Activated T-helper 2 cell treated with anti-CD3 and anti-CD28 coated beads, Interferon-gamma antibody, Interleukin-2, Interleukin-4, amounts not matched to agents 10 μg/mL and 5 μg/mL and 100 μg/mL, durations not matched to agents 14 hours and 24 hours and 36 hours (primary cell): ENCODE measurements at places on chromosomes 16 and 17. TPM values are rescaled to one million over a fixed set of nuclear protein-coding genes. Genes with fewer than 3 reads are reported as not detected.

DNA sequence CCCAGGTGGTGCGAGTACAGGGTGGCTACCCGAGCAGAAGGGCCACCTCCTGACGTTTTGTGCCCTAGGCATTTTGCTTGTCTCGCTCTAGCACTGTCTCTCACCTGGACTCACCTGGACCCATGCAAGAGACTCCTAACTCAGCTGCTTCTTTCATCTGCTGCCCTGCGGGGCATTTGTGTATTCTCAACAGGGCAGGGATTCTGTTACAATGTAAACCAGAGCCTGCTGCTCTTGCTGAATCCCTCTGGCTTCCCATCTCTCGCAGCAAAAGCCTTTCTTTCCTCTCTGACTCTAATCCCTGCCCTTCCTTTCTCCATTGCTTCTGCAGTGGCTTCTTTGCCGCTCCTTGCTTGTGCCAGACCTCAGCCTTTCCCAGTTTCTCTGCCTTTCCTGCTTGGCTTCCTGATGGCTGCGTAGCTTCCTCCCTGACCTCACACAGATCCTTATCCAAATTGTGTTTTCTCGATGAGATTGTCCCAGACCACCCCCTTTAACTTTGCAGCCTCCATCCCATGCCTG is 10.2 kb downstream of the ARSG start:
- no peak for DNase-seq

- DNase-seq, result no peak
Measured at GRCh38 chr17:42514279-42514678, 21.8 kb upstream of the NAGLU start.

GRCh38 chr16:9429646-9430330 is 338.3 kb downstream of the HAPSTR1 start:
- DNase-seq, result no peak

- DNase-seq, result peak; percentile 55
Measured at GRCh38 chr16:30567991-30568638, 3.4 kb downstream of the ZNF688 start.

DNA sequence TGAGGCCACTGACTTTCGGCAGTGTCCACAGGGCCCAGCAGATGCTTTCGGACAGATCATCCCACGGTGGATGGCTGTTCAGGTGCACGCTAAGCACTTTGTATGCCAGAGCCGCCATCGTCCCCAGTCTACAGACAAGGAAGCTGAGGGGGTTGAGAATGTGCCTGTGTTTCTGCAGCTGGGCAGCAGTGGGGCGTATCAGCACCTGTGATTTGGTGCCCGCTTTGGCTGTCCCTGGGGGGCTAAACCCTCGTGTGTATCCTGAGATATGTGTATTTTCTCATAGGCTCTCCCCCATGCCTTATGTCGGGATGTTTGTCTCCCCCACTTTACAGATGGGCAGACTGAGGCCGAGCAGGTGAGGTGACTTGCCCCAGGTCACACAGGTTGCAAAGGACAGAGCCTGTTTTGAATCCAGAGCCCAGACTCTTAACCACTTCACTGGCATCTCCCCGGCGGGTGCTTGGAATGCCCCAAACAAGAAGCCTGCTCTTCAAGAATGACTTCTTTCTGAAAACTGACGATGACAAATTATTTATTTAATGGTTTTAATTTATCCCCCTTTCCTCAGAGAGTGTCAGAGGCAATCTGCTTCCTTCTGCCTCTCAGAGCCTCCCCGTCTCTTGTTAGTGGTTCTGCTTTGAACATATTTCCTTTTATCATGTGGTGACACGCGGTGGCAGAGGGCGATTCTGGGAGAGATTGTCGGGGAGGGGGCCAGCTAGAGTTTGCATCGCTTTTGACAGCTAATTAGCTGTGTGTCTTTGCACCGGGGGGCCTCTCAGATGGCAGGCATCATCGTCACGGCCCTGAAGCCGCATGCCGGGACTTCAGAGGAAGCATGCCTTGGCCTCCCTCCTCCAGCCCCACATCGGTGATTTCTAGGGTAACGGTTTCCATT is 149.6 kb upstream of the CIBAR2 start:
- no peak for DNase-seq

DNA sequence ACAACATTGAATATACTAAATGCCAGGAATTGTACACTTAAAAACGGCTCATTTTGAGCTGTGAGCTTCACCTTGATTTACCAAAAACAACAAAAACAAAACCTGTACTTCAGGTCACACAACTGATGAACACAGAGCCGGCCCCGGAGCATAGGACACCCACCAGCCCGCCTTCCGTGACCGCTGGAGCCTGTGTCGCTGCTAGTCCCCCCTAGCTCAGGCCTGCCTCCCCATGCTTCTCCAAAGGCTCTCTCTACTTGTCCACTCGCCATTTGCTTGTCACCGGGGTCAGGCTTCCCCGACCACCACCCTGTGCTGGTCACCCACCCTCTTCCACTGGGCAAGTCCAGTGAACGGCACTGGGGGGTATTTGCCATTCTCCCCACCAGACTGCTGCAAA is 113.8 kb upstream of the TNRC6C start:
- no peak for DNase-seq

DNA sequence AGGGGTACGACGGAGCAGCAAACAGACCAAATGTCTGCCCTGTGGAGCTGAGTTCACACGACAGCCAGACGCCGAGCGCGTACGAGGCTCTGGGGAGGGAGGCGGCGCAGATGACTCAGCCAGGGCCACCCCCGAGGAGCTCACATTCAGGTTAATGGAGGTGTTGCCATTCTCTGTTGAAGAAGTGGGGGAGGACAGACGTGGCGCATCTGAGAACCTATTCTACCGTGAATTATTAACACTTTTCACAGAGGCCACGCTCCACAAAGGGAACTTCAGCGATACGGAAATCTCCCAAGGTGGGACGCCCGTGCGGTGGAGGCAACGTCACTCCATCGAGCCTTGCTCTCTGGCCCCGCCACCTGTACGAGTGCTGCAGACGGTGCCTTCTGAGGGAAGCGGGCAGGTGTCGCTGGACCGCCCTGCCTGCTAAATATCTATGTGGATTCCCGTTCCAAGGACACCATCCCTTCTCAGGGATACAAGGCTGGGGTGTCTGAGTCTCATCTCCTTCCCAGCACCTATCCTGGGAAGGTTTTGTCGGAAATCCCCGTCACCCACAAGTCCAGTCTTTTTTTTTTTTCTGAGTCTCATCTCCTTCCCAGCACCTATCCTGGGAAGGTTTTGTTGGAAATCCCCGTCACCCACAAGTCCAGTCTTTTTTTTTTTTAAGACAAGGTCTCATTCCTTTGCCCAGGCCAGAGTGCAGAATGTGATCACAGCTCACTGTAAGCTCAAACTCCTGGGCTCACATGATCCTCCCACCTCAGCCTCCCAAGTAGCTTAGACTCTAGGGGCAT is 19.0 kb downstream of the ABR start:
- no peak for DNase-seq

GRCh38 chr16:28572696-28573510 is 19.2 kb downstream of the SGF29 start:
- no peak for DNase-seq

- no peak for DNase-seq
Measured at GRCh38 chr17:49985310-49985990, 9.6 kb downstream of the DLX3 start.

DNA sequence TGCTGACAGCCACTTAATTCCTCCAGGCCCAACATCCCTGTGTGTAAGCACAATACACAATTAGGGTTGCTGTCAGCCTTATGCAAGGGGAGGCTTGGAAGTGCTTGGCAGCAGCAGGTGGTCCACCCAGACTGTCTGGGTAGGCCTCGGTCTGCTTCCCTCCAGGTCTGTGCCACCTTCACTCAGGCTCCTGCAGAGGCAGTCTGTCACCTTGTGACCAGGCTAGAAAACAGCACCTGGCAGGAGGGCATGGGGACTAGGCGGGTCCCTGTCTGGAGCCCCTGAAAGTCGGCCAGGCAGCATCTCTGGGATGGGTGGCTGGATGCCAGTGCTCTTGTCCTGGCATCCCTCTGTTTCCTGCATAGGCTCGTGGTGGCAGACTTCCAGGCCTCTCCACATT is 578.1 kb downstream of the KCNJ18 start:
- no peak for DNase-seq

- no peak for DNase-seq
Measured at GRCh38 chr16:24132797-24133155, 123.4 kb upstream of the CACNG3 start.

DNA sequence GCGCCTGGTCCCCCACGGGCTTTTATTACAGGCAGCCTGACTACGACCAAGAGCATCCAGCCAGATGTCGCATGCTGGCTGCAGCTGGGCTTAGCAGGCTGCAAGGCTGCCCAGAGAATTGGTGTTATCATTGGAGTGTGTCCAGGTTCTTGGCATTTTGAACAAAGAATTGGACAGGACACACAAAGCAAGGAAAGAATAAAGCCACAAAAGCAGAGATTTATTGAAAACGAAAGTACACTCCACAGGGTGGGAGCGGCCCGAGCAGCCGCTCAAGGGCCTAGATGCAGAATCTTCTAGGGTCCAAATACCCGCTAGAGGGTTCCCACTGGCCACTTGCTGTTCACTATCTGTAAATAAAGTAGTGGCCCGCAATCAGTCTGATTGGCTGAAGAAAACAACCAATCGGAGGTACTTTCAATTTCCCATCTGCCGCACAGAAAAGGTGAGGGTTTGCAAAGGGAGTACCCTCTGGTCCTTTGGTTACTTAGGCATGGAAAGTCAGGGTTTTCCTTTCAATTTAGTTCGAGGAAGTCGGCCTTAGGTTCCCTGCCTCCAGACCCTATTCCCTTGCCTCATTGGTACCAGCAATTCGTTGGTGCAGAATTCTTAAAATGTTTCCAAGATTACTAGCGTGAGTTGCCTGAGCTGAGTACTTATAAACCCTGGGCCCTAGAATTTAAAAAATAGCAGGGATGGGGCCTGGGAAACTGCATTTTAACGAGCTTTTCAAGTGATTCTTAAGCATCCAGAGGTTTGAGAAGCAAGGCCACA is 38.5 kb upstream of the CNEP1R1 start:
- DNase-seq, result no peak

- no peak for DNase-seq
Measured at GRCh38 chr17:27490391-27490790, 34.1 kb downstream of the KSR1 start.

GRCh38 chr17:76137001-76137350 is 4.1 kb downstream of the FOXJ1 start:
- no peak for DNase-seq

DNA sequence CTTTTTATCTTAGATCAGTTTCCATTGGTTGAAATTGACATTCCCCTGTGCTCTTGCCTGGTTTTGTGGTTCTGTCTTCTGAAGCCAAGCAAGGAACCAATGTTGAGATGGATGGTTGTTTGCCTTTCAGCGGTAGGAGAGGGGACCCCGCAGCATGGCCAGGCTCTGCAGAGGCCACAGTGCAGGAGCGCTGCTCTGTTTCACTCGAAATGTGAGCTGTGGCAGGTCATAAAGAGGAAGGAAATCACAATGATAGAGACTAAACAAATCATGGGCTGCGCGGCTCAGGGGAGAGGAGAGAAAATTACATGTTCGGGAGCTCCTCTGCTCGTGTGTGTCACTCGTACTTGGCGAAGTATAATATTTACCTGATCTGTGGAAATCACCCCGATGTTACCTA is 148.2 kb downstream of the SNX29 start:
- no peak for DNase-seq

- no peak for DNase-seq
Measured at GRCh38 chr16:13403326-13403725, 501.9 kb downstream of the SHISA9 start.

- DNase-seq, result peak; percentile 35
Measured at GRCh38 chr17:76716146-76716838, 5.5 kb upstream of the MXRA7 start.

RNF112 gene
- total RNA-seq, result 0.16 and 0.32 TPM in 2 replicates

BCL6B gene
- 0.80 and 1.0 TPM in 2 replicates for total RNA-seq

MYL11 gene
- total RNA-seq, result 3.4 and 4.3 TPM in 2 replicates

NUP88 gene
- 139 and 152 TPM in 2 replicates for total RNA-seq

BAIAP3 gene
- total RNA-seq, result 0.21 and 0.32 TPM in 2 replicates

CHST5 gene
- not detected in 2 replicates for total RNA-seq

STX1B gene
- total RNA-seq, result 0.57 and 0.97 TPM in 2 replicates

EPX gene
- not detected in 2 replicates for total RNA-seq

G6PC1 gene
- total RNA-seq, result not detected in 2 replicates
